ENCODE measurements at places on chromosomes 12 and 14.

GRCh38 chr12:65192963-65193516, 23.7 kb downstream of the LEMD3 start:
- no peak for DNase-seq

DNA sequence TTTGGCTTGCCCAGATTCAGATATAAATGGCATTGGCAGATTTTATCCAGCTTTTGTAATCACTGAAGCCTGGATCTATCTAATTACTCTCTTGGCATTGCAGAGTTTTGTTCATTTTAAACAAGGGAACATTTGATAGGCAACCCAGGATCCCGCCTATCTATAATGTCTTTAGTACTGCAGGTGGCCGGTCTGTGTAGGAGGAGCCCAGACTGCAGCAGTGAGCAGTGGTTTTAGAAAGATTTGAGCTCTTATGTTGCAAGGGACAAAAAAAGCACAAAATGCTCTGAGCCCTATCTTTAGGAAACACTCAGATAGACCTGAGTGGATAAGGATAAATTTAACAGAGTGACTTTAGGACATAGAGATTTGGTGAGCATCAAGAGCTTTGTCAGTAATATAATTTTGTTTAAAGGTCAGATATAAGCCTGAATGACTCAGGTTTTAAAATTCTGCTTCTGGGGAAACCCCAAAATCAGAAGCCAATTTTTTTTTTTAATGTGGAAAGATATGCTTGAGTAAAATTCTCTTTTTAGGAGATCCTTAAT, 165.5 kb downstream of the SLC5A8 start:
- no peak for DNase-seq

- no peak for DNase-seq
Measured at GRCh38 chr14:61598980-61599379, 96.3 kb upstream of the HIF1A start.

DNA sequence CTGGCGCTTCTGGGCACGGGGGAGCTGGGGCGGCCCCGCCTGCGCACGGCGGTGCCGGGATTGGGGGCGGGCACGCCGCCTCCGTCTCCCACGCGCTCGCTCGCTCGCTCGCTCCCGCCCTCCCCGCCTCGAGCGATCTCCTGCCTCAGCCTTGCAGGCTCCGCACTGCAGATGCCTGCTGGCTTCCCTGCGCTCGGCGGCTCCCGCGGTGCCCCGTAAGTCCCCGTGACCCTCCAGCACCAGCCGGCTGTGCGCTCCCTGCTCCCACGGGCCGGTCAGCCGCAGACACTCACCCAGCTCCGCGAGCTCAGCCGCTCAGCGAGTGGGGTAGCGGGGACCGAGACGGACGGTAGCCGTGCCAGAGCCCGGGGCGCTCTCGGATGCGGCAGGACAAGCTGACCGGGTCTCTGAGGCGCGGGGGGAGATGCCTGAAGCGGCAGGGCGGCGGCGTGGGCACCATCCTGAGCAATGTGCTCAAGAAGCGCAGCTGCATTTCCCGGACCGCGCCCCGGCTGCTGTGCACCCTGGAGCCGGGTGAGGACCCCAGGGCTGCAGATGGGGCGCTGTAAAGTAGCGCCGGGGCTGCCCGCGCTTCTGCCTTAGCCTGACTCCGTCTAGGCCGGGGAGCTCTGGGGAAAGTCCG, at the start of gene TBC1D30:
Gene TBC1D30 (plus strand): TSS at position 148 of the 643 bp plus-strand sequence. CDS start 233 bp downstream, at position 381.
- DNase-seq: no peak

DNA sequence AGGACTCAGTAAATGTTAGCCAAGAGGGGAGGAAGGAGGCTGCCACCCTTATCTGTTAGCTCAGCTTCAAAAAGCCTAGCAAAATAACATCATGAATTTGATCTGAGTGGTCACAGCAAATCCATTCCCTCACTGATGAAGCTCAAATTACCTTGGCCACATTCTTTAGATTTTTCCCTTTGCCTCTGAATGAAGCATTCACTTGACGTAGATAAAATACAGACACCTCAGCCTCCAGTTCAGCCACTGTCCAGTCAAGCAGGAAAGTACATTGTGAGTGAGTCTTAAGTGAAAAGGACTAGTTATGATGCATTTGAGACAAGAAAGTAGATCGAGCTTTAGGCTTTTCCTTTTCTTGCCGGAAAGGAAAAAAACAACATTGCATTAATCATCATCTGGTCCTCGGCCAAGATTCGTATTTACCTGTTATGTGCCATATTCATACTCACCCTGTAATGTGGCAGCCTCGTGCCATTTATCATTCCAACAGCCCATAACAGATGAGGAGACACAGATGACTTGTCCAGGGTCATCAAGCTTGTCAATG, 146.5 kb downstream of the ETV6 start:
- DNase-seq: no peak

DNA sequence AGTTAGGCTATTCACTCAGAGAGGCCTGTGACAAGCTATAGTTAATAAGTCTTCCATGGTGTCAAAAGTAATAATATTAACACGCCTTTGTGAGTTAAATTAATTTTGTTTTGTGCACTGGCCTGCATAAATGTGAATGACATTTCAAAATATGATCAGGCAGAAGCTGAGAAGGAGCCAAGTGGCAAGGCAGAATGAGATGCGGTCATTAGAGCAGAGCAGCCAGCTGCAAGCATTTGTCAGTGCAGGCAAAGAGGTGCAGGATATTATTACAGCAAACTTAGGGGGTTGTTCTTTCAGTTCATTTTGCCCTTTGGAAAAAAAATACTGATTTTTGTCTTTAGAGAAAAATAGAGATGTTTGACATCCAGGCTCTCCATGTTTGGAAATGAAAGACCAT, 364.5 kb downstream of the PAWR start:
- DNase-seq: no peak

DNA sequence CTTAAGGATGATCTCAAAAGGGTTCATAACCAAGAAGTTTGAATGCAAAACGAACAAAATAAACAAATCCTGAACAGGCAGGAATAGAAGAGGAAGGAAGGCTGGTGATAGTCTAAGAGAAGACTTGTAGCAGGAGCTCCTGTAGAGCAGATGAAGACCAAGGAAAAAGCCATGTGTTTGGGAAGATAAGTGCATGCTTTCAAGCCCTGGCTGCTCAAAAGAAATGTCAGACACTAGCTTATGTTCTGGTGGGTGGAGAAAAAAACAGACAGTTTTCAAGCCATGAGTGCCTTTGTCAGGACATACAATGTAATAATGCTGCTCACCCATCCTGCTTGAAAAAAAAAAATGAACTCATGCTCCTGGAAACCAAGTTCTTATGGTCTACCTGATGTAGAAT, 27.4 kb downstream of the TAOK3 start:
- no peak for DNase-seq

- no peak for DNase-seq
Measured at GRCh38 chr12:120529641-120530417, 871 bp upstream of the COQ5 start.

All from SIG-M5 (cell line).